ENCODE measurements at places on chromosomes 11 and 22.

DNA sequence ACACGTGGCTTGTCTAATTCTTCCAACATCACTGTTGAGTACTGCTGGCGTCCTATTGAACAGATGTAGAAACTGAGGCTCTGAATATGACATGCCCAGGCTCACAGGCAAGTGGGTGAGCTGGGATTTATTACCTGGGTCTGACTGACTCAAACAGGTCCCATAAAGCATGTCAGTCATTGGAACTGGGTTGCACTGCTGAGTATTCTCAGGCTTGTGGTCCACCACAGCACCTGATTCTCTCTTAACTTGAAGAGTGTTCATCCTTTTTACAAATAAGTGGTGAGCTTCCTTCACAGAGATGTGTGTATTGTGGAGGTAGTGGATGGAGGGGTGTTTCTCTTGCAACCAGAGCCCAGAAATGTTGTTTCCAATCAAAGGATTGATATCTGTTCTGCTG is 44.5 kb downstream of the SC5D start:
- no peak for DNase-seq

DNA sequence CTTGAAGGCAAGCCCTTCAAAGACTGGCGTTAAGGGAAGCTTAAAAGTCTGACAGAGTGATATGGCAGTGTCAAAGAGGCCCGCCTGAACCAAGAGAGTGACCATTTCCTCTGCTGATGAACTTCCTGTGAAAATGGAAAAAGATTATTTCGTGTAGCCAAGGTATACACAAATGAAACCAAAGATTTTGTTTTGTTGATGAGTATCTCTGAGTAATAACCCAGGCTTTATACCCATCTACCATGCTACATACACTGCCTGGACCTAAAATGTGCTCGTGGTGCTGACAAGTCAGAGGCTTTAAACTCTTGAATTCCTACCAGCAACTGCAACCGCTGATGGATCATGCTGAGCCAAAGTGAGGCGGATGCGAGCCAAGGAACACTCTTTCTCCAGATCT is 21.0 kb upstream of the FNBP4 start:
- no peak for DNase-seq

DNA sequence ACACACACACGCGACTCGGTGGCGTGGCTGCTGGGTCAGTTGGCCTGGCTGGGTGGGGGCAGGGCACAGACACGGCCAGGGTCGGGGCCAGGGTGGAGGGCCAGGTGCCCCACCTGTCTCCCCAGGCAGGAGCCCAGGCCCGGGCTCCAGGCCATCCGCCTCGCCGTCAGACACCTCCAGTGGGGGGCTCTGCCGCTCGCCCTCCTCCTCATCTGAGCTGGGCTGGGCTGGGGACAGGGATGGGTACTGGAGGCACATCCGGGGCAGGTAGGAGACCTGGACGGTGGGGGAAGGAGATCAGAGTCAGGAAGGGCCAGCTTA is 6.2 kb upstream of the MYBPC3 start:
- no peak for DNase-seq

DNA sequence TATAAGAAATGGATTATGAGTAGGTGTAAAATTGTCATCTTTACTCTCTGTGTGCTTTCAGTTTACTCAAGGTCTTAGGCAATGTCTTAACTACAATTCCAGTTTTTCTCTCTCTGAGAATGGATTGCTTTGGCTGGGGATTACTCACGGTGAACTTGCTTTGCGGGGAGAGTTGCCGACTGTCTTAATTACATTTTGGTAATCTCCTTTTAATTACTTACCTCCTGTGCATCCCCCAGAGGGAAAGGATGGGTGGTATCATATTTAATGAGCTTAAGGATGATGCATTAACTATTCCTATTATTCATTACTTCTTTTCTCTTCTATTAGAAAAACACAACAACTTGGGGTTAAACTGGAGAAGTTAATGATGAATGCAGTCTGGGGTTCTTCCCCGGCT is 159.4 kb downstream of the MPPED1 start:
- no peak for DNase-seq

DNA sequence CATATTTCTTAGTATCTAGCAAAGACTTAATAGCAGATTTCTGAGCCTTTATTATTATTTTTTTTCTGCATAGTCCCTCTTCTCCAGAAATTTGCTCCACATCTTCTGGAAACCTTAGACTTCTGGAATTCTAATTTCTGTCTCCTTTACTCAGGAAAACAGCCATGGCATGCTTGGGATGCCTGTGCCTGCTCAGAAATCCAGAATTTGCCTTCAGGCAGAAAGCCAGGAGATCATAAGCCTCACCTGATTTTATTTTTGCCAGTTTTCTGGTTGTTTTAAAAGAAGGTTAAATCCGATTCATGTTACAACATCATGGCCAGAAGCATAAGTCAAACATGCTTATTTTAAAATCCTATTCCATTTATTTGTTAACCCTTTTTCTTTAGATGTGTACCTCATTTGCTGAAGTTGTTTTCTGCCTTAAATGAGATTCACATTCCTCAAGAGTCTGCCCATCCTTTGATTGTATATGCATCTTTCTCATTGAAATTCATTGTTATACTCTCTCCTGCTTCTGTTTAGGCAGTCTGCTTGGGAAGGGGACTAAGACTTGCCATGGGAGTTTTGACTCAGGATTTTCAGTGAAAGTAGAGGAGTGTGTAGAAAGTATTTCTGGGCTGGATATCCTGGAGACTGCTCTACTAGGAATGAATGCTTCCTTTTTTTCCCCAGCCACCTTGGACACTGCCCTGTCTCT is 37.1 kb downstream of the SIK2 start:
- DNase-seq: no peak

- DNase-seq: no peak
Observed at GRCh38 chr11:123505546-123506299, 75.7 kb downstream of the GRAMD1B start.

DNA sequence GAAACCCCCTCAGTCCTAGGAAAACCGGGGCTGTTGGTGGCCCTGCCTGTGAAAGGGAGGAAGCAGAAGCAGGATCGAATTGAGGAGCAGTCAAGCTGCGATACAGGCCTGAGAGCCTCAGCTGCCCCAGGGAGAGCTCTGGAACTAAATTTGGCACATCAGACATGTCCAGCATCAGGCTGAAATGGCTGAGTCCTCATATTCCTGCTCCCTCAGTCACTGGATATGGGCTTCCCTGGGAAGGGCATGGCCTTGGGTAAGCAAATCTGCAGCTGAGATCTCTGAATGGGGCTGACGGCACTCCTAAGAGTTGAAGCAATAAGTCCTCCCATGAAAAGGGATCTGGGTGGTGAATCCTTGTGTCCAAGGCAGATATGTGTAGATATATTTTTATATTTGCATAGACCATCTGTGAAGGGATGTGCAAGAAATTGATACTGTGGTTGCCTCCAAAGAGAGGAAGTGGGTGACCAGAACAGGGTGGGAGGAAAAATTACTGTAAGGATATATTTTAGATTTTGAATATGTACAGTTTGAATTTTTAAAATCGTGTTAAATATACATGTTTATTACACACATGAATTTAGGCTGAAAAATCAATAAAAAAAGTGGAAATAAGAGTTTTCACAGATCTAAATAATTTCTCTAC is 45.5 kb downstream of the APIP start:
- DNase-seq: no peak

DNA sequence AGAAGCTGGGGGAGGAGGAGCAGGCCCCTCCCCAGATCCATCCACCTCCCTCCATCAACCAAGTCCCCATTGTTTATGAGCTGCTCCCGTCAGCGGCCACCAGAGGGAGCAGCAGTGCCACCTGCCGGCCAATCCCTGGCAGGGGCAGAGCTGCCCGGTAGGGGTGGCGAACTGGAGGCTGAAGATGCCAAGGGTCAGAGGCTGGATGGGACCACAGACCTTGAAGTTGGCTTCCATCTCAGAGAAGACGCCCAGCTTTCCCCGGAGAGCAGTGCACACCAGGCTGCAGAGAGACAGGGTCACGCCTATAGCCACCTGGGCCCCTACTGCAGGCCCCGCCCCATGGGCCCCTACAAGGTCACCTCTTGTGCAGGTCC is 3.6 kb downstream of the FIBP start:
- peak; percentile 37 for DNase-seq

GRCh38 chr22:23553438-23553837 is 26.7 kb downstream of the IGLL1 start:
- no peak for DNase-seq

GRCh38 chr11:61042961-61043540 is 59.2 kb upstream of the CD5 start:
- DNase-seq: no peak

- DNase-seq: no peak
Observed at GRCh38 chr11:111298413-111299100, at the start of gene POU2AF3. TSS of gene POU2AF3 (plus strand) at chr11:111298546. CDS start at chr11:111298582, 36 bp downstream.

GRCh38 chr11:114606003-114606801 is 10.6 kb upstream of the NXPE4 start:
- DNase-seq: no peak

GRCh38 chr11:35005141-35005780 is 88.8 kb downstream of the PDHX start:
- DNase-seq: no peak

DNA sequence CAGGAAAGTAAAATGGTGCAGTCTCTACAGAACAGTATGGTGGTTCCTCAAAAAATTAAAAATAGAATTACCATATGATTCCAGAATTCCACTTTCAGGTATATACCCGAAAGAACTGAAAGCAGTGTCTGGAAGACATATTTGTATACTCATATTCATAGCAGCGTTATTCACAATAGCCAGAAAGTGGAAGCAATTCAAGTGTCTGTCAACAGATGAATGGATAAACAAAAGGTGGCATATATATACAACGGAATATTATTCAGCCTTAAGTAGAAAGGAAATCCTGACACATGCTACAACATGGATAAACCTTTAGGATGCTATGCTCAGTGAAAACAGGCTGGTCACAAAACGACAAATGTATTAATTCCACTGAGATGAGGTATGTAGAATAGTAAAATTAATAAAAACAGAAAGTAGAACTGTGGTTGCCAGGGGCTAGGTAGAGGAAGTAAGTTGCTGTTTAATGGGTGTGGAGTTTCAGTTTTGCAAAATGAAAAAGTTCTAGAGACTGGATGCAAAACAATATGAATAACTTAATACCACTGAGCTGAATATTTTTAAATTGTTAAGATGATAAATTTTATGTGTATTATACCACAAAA is 14.5 kb downstream of the SAA1 start:
- DNase-seq: no peak

GRCh38 chr22:35299217-35299672 is 449 bp upstream of the TOM1 start:
- DNase-seq: no peak

GRCh38 chr11:44718612-44719390 is 8.0 kb upstream of the TSPAN18 start:
- no peak for DNase-seq

- no peak for DNase-seq
Observed at GRCh38 chr11:8793114-8793777, 110.7 kb downstream of the RPL27A start.

DNA sequence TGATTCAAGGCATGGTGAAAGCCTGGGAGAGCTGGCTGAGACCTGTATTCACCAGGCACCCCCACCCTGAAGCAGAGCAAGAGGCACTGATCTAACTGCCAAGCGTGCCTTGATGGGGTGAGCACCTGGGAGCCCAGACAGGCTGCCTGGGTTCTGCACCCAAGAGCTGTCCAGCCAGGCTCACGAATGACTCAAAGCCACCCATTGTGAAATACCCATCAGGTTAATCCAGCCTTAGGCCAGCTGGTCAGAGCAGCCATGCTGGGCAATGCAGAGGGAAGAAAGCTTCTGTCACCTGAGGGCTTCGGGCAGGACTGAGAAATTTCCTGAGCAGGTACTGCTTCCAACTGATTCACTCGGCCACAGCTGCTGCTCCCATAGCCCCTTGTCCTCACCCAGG is 22.1 kb downstream of the THOC5 start:
- DNase-seq: no peak

DNA sequence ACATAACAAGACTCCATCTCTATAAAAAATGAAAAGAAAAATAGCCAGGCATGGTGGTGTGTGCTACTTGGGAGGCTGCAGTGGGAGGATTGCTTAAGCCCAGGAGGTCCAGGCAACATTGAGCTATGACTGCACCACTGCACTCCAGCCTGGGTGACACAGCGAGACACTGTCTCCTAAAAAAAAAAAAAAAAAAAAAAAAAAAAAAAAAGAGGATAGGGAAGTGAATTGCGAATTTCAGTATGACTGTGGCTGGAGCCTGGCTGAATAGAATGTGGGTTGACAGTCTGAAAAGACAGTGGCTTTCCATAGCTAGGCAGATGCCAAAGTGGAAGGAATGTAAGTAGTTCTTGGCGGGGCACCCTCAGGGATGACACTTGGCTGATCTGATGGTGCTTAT is 6.4 kb upstream of the LDHAL6A start:
- DNase-seq: no peak

DNA sequence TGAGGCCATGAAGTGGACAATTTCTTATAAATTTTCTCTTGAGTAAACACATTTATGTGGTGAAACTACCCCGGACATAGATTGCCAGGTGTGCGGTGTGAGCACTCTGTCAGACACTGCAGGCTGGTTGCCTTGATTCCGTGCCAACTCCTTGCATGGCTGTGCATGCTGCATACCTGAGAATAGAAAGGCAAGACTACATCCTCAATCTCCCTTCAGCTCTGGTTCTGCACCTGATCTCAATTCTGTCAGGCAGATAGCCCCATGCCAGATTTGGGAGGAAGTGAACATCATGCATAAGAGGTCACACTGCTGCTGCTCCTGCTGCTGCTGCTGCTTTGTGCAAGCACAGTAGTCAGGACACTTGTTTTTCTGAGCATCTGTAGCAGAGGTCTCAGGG is 42.5 kb upstream of the DEUP1 start:
- no peak for DNase-seq

DNA sequence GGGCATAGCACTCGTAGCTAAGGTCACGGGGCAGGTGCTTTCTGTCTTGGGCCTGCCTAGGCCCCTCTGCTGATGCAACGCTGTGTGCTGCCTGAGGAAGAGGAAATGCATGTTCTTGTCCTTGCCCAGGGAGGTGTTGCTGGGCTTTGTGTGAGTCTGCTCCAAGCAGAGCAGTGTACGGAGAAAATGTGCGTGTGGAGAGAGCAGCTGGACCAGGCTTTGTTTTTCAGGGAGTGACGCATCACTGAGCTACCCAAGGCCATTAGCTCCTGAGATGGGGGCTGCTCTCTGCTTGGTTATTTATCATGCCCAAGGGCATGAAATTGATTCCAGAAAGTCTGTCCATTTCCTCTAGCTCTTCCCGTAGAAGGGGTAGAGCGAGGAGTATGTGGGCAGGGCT is 82.9 kb upstream of the THY1 start:
- DNase-seq: no peak

DNA sequence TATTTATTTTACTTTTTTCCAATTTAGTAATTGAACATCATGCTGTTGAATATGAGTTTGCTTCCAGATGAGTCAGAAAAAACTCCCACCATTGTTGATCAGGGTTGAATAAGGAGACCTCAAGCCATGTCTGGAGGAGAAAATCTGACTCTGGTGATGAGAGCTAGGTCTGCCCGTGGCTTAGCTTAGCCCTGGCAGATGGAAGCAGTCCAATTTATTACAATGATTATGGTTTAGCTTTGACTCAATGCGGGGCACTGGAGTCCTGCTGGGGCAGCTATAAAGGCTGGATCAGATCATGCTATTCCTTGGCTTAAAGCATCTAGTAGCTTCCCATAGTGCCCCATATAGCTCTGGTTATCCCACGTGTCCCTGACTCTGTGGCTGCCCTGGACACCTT is 506.5 kb downstream of the MN1 start:
- no peak for DNase-seq

- no peak for DNase-seq
Observed at GRCh38 chr11:56917708-56918400, 70.9 kb upstream of the OR5AK2 start.

- DNase-seq: no peak
Observed at GRCh38 chr11:70422692-70423522, 24.6 kb downstream of the CTTN start.

Measured in NCI-H1417 treated with DMSO at 0.1 percent for 48 hours (cell line).